ENCODE measurements at places on chromosomes 6 and 20. TPM values are rescaled to one million over a fixed set of nuclear protein-coding genes. Genes with fewer than 3 reads are reported as not detected.

The PAQR8 gene
- total RNA-seq: 3.5 TPM

The SRXN1 gene
- 67.9 TPM for total RNA-seq

The ABHD16B gene
- total RNA-seq: not detected

The CDH26 gene
- not detected for total RNA-seq

The C4B gene
- 4.1 TPM for total RNA-seq

The SRF gene
- total RNA-seq: 17.5 TPM

The TBX18 gene
- 27.1 TPM for total RNA-seq
